ENCODE measurements at places on chromosomes 3 and 15.
A peak's percentile ranks its signal among the peaks of the same experiment; 100 is the strongest.

GRCh38 chr3:15348246-15348645 lies 15.9 kb upstream of the SH3BP5 start:
- DNase-seq, result no peak

- DNase-seq, result no peak
These were observed 70.1 kb upstream of the SGO1 start for GRCh38 chr3:20256144-20256543.

DNA sequence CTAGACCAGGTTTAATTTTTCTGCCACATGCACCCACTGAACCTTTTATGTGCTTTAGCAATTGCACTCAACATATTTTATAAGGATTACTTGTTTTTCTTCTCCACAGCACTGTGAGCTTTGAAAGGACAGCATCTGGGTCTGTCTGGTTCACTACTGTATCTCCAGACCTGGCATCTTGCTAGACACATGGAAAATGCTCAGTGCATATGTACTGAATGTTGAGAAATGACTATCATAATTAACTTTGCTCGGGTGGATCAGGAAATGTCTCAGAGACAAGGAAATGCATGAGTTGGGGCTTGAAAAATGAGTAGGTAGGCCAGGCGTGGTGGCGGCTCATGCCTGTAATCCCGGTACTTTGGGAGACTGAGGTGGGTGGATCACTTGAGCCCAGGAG lies 40.2 kb downstream of the DOCK3 start:
- peak; percentile 55 for DNase-seq

- DNase-seq, result peak; percentile 71
These were observed 6.4 kb downstream of the STRA6 start for GRCh38 chr15:74196175-74196574.

DNA sequence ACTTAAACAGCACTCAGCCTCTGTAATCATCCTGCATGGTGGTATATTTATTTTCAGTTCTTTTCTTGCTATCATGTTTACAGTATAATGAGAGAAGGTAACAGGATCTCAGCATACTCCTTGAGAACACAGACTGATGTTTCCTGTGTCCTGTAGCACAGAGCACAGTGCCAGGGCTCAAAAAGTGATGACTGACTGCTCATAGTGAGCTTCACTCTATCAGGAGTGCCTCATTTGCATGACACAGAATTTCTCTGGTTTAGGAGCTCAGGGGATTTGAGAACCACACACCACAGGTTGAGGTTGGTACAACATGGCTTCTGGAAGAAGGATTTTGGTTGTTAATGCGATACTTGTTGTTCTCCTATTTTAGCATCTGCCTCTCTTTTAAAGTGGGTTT lies 68.5 kb upstream of the SLC2A2 start:
- no peak for DNase-seq

DNA sequence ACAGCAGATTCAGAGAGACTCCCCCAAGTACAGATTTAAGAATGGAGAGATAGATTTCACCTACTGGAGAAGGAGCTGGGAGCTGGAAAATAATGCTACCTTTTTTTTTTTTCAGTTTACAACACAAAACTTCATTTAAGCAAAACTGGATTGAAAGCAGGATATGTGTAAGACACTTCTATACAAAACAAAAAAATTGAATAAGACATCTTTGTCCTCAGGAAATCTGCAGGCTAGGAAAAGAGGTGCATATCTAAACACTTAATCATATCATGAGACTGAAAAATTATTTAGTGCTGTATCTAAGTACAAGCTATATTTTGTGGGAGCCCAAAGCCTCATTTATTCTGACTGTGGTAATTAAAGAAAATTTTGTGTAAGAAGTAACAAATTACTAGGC lies 516.1 kb downstream of the ZIC1 start:
- DNase-seq, result no peak
